ENCODE measurements at places on chromosomes 1 and 21.

- no peak for DNase-seq
These were observed 475.2 kb upstream of the USP24 start for GRCh38 chr1:55690366-55690765.

GRCh38 chr21:32732544-32732943 lies 4.7 kb upstream of the SYNJ1 start:
- DNase-seq = no peak

DNA sequence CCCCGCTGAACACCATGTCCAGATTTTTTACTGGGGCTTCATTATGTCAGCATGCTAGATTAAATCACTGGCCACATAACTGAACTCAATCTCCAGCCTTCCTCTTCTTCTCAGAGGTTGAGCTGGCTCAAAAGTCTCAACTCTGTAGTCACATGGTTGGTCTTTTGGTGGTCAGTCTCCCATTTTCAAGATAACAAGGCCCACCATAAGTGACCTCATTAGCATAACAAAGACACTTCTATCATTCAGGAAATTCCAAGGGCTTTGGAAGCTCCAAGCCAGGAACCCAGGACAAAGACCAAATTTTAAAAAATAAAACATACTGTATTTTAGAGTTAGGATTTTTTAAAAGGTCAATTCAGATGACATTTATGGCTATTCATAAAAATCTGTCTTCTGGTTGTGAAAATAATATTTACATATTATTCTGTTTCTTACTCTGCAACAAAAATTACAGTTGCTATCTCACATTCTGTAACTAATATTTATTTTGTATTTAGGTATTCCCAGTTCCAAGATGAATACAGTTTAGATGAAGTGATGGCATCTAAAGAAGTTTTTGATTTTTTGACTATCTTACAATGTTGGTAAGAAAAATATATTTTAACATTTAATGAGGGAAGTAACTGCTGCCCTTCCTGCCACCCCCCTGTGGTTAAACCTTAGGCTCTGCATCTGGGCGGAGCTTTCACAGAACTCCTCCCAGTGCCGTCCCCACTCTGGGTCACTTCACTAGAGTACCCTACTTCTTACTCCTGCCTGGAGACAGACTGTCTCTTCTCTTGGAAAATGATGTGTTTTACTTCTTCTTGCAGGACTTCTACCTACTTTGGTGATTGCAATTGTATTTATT lies 49.3 kb downstream of the SCP2 start:
- no peak for DNase-seq

DNA sequence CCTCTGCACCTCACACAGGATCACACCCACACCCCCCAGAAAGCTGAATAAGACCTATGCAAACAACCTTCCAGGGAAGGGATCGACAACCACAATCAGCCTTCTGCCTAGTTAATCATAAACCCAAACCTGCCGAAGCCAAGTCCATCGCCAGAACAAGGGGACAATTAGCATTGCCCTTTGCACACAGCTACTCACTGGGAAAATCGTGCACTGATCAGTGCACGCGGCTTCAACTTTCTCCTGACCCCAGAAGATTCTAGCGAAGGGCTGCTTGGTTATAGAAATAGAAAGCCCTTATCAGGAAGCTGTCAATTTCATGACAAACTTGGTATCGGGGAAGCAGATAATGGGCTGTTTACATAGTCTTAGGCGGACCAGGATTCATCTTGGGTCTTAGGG lies 29.5 kb downstream of the RUNX1 start:
- no peak for DNase-seq

DNA sequence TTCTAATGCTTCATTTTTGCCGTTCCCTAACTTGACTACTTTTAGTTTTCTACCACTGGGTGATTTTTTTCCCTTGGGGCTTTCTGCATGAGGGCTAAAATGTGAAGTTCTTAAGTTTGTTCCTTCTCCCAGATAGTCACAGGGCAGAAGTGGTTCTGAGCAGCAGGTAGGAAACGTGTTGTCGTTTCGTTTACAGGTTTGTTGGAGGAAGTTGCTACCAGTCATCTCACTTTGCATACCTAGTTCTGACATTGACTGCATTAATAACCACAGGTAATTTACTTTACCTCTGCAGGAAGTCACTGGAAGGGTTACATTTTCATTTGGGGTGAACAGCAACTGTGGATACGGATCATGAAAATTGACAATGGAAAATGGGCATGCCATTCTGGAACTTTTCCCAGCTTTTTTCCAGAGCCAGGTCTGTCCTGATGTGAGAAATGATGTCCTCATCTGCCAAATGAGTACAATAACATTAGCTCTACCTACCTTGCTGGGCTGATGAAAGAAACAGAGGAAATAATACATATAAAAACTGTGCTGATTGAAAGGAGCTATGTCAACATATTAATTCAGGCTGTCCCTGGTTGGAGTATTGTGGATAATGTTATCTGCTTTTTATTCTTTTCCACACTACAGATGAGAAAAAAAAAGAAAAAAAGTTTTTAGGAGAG lies 94.2 kb downstream of the DISC1 start:
- no peak for DNase-seq

- DNase-seq = no peak
These were observed 14.6 kb upstream of the ACBD3 start for GRCh38 chr1:226201029-226201593.

DNA sequence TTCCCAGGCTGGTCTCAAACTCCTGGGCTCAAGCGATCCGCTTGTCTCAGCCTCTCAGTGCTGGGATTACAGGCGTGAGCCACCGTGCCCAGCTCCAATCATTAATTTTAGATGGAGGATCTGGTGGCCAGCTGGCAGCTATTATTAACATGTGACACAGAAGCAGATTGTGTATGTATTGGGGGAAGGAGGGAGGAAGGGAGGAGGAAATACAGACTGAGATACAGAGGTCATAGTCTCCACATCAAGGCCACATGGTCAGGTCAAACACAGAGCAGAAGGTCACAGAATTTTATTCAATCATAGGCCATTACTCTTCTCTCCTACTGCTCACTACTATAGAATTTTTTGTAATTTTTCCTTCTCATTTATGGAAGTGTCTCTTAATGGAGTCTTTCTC lies 57.9 kb upstream of the ADORA3 start:
- DNase-seq = no peak

DNA sequence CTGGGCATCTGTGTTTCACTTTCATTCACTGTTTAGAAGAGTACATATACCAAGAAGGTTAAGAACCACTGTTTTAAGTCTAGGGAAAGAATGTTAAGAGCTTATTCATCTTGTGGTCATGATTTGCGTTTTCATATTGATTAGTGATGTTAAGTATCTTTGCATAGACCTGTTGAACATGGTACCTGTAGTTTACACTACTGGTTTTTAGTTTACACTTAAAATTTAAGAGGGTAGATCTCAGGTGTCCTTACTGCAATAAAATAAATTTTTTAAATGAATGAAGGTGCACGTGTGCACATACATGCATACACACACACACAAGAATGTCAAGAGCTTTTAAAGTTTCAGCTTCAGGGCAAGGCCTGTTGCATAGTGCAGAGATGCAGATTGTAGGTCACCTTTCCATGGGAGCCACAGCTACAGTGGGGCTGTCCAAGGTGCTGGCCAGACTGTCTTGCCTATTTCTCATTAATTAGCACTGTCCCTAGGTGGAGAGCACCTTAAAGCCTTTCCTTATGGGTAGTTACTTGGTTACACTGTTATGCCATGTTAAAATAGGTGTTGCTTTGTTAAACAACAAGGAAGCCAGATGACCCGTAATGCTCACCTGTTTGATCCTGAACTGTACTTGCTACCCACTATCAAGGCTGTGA lies 543.0 kb upstream of the DAB1 start:
- no peak for DNase-seq

DNA sequence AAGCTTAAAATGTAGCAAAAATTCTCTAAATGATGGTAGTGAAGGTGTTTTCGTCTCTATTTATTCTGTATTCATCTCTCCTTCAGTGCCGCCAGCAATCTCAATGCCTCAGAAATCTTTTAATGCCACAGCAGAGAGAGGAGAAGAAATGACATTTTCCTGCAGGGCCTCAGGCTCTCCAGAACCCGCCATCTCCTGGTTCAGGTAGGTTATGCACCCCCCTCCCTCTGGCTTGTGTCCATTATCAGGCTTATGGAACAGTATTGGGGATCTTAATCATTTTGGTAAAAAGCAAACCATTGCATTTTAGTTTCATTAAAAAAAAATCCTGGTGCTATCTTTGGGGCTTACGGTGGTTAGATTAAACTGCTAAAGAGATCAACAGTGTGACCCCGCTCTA lies 326.1 kb downstream of the NCAM2 start:
- DNase-seq = no peak

DNA sequence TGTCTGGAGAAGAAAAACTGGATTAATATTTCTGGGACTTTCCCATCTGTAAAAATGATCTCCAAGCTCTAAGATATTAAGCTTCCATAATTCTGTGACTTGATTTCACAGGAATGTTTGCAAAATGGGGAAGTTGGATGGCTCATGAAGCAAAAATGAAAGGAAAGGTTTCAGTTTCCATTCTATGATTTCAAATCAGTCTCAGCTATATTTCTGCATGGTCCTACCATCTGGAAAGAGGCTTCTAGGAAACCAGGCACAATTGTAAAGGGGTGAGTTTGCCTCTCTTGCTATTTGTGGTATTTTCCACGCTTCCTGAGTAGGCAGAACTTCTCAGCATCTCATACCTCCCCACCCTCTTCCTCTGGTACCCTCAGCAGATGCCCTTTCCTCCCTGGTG lies 22.4 kb upstream of the ACTN2 start:
- no peak for DNase-seq

DNA sequence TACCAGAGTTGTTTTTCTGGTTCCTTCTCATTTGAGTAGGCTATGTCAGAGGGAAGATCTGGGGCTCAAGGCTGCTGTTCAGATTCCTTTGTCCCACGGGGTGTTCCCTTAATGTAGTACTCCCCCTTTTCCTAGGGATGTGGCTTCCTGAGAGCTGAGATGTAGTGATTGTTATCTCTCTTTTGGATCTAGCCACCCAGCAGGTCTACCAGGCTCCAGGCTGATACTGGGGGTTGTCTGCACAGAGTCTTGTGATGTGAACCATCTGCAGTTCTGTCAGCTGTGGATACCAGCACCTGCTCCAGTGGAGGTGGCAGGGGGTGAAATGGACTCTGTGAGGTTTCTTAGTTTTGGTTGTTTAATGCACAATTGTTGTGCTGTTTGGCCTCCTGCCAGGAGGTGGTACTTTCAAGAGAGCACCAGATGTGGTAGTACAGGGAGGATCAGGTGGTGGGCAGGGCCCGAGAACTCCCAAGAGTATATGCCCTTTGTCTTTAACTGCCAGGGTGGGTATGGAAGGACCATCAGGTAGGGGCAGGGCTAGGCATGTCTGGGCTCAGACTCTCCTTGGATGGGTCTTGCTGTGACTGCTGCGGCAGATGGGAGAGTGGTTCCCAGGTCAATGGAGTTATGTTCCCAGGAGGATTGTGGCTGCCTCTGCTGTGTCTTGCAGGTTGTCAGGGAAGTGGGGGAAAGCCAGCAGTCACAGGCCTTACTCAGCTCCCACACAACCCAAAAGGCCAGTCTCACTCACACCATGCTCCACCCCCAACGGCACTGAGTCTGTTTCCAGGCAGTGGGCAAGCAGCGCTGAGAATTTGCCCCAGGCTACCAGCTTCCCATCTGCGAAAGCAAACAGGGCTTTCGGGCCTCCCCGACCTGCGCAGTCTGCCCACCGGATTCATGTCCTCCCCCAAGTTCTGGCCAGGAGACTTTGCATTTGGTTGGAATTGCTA lies 64.2 kb downstream of the SERINC2 start:
- DNase-seq = no peak

GRCh38 chr1:218686258-218686657 lies 341.1 kb downstream of the TGFB2 start:
- no peak for DNase-seq

DNA sequence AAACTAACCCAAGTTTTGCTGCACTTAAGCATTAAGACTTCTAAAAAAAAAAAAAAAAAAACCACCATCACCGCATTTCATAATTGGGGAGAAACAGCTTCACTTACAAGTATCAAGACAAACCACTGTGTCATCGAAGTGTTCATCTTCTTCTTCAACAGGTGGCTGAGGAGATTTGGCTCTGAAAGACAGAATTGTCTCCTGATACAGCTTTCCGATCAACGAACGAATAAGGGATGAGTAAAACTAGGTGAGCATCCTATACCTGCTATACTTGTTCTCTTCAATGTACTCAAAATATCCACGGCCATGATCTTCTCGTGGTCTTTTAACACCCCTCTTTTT lies 2.0 kb downstream of the HNRNPU start:
- DNase-seq = no peak

DNA sequence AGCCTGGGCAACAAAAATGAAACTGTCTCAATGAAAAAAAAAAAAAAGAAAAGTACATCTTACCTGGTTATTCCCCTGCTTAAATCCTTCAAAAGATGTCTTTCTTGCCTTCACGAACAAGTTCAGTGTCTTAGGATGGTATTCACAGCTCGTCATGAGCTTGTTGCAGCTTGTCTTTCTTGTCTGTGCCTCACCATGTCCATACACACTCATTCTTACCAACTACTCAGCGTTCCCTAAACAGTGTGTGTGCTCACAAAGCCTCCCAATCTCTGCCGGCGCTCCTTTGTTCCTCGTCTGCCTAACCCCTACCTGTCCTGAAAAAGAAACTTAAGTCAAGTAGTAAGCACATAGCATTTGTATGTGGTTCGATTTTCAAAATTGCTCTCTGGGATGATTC lies 31.1 kb downstream of the UBE4B start:
- no peak for DNase-seq

- no peak for DNase-seq
These were observed 33.2 kb downstream of the RCSD1 start for GRCh38 chr1:167663002-167663772.

Measured in stimulated activated CD4-positive, alpha-beta T cell treated with anti-CD3 and anti-CD28 coated beads, Interleukin-15, amount 100 ng/mL, for 24 hours (primary cell).